GM12865 (cell line): ENCODE measurements at places on chromosomes 7 and 10.

GRCh38 chr10:20713420-20713819 lies 183.7 kb downstream of the NEBL start:
- no peak for DNase-seq

DNA sequence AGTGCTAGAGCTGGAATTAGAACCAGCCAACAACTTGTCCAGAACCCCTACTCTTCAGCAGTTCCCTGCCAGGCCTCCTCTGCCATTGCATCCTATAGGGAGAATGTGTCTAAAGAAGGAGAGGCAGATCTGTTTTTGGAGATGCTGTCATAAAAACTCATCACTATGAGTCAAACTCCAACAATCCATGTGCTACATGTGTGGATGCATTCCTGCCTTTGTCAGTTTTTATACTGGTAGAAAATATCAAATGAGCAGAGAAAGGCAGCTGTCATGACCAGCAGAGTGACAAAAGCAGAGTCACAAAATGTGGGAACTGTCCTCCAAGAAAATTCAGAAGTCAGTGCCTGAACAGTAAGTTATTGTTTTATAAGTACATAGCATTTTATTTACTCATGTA lies 93.0 kb downstream of the ABLIM1 start:
- DNase-seq: no peak

GRCh38 chr7:16991551-16991950 lies 109.8 kb upstream of the AGR3 start:
- no peak for DNase-seq

GRCh38 chr10:16566202-16566805 lies 44.6 kb upstream of the C1QL3 start:
- DNase-seq: no peak

- no peak for DNase-seq
Observed at GRCh38 chr10:14365266-14365665, 34.5 kb upstream of the FRMD4A start.

DNA sequence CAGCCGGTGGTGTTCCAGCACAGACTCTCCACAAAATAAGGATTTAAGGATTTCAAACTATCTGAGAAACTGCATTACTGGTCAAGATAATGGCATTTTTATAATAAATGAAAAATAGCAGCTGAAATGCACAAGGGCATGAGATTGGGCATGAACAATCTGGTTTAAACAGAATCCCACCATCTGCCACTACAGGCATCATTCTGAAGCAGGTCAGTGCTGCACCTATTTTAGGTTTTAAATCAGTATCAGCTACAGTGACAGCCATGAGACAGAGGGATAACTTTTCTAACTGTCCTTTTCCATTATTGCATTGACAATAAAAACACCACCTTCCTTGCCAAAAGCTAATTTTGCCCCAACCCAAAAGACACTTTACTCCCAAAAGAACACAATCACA lies 186.8 kb downstream of the ETV1 start:
- DNase-seq: no peak

DNA sequence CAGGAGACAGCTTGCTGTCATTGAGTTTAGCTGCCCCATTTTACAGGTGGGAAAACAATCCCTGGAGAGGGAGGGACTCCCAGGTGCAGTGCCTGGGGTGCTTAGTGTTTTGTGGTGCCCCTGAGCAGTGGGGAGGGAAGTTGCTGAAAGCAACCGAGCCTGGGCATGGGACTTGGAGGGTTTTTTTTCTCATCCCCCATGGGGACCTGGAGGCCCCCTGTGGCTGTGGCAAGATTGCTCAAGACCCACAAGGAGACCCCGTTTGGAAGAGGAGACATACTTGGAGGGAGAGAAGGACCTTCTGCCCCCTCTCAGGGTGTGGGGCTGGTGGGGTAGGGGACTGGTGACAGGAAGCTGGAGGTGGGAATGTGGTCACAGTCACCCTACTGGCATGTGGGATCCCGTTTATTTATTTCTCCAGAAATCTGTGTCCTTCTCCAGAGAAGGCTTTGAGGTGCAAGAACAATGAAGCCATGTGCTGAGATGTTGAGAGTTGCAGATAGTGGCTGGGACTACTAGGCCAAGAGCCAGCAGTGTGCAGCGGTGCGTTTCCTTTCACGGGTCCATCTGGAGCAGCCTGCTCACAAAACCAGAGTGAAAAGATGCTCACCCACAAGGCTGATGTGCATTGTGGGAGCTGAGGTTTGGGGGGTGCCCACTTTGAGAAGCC lies 21.5 kb downstream of the ZMIZ1 start:
- peak; percentile 38 for DNase-seq
